Hypothalamus (tissue), 51 donors: ENCODE measurements at places on chromosomes 3 and 15.

GRCh38 chr3:136186344-136186743 is 9.8 kb downstream of the MSL2 start:
- DNase-seq, result no peak

GRCh38 chr15:62103431-62103830 is 36.7 kb downstream of the C2CD4A start:
- DNase-seq, result no peak

GRCh38 chr3:141275032-141275422 is 43.4 kb downstream of the PXYLP1 start:
- no peak for DNase-seq

GRCh38 chr3:154795582-154795981 is 284.5 kb upstream of the MME start:
- DNase-seq, result no peak

DNA sequence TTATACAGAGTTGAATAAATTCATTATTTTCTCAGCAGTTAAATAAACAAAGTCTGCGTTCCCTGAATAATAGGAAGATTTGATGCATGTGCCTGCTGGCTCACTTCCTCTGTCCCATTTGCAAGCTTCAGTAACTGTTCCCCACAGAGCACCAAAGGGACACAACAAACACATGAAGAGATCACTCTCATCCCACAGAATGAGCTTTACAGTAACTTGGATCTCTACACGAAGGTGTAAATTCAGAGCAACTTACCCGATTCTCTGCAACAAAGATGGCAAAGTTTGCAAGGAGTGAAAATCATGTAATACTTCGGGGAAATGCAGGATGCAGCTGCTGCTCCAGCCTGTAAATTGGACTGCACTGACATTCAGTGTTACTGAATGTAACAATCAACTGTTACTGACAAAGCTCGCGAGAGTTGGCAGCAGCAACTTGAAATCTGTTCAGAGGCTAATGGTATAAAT is at the start of gene BCHE:
Gene BCHE, minus strand, starts transcription at position 366 of the 468 bp plus-strand sequence. CDS start 6,390 bp downstream, outside the sequence.
- peak; percentile 14 for DNase-seq

- no peak for DNase-seq
Measured at GRCh38 chr3:8739757-8740504, 6.3 kb downstream of the CAV3 start.

- DNase-seq, result no peak
Measured at GRCh38 chr15:27741226-27741860, 357.8 kb downstream of the OCA2 start.

- no peak for DNase-seq
Measured at GRCh38 chr3:162365066-162365719, 868.6 kb downstream of the OTOL1 start.

GRCh38 chr3:82957079-82957478 is 1195.6 kb upstream of the GBE1 start:
- DNase-seq, result no peak

DNA sequence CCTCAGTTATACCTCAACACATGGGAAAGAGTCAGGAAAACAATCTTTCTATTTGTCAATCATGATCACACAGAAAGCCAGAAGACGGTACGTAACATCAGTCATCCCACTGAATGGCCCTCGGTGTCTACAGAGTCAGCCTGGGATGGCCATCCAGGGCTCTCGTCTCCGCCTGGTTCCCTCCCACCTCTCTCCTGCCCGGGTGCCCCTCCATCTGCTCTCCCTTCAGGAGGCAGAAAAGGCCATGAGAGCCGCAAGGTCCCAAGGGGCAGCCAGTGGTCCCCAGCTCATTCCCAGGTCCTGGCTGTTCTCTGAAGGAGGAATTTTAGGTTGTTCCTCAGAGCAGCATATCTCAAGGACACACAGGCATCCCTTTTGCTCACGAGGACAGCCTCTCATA is 4.4 kb upstream of the LRRC15 start:
- DNase-seq, result no peak

DNA sequence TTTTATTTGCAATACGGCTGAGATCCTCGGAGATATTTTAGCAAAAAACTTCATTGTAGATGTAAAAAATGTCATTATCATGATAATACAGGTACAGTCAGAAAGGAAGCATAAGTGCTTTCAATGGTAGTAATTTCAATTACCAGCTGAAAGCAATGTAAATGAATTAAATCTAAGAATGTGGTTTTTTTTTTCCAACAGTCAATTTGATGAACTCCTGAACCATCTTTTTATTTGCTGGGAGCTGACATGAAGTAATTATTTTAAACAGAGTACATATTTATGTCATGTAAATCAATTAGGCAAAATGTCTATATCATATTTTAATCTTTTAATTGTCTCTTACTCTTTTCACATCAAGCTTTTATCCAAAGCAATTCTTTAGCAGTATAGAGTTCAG is 70.6 kb downstream of the MORC1 start:
- DNase-seq, result no peak

- DNase-seq, result no peak
Measured at GRCh38 chr3:169661361-169662131, 2.0 kb downstream of the MECOM start.

GRCh38 chr3:32751377-32751776 is 66.4 kb downstream of the CNOT10 start:
- no peak for DNase-seq

DNA sequence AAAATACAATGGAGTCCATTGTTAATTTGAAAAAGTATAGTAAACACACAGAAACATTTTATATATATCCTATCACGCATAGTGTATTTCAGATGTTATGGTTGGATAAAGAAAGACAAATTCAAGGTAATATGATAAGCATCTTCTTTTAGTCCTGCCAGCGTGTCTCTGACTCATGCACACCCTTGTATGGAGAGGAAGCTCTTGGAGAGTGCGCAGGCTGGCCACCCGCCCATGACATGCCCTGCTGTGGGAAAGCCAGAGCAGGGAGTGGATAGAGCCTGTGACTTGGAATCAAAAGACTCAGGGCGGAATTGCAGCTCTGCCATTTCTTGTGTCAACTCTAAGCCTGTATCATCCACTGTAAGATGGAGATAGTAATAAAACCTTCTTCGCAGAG is 23.0 kb upstream of the COPG1 start:
- DNase-seq, result peak; percentile 28
